ENCODE measurements at places on chromosomes 2 and 18.

DNA sequence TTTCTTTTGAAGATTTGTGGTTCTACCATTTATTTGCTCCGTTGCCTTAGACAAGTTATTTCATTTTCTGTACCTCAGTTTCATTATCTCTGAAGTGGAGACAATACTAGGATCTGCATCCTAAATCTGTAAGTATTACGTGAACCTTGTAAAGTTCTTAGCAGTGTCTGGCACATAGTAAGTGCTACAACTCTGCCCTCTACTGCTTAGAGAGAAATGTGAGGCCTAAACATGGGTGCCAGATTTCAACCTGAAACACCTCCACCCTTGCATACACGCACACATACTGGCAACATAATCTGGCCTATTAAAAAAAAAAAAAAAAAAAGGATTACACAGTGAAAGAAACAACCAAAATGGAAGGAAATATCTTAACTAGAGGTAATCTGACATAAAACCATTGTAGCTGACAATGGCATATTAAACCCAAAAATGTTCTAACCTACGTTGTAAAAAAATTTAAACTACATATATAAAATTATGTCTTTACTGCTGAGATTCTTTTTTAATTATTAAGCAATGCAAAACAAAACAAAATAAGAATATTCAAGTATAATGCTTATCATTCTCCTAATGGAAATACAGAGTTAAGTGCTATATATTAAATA, 132.6 kb downstream of the MAP2 start:
- H3K4me3 ChIP-seq, result no peak overlapping the region
- no peaks in the 10 kb centered on the region for H3K4me1 ChIP-seq
- H3K36me3 ChIP-seq, result no peaks in the 10 kb centered on the region
- no peak overlapping the region for H3K27ac ChIP-seq

- no peaks in the 10 kb centered on the region for H3K4me1 ChIP-seq
- no peak overlapping the region for H3K4me3 ChIP-seq
- no peak for DNase-seq
- H3K27ac ChIP-seq, result no peak overlapping the region
Observed at GRCh38 chr2:39377226-39377939, 59.7 kb downstream of the MAP4K3 start.

DNA sequence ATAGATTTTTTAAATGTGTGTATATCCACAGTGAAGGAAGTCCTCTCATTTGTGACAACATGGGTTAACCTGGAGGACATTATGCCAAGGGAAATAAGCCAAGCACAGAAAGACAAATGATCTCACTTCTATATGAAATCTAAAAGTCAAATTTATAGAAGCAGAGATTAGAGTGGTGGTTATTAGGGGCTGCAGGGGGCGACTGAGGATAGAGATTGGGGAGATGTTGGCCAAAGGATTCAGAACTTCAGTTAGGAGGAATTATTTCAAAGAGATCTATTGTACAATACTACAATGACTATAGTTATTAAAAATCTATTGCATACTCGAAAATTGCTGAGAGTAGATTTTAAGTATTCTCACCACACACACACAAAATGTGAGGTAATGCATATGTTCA, 252.4 kb upstream of the SLC39A10 start:
- no peak for DNase-seq
- H3K36me3 ChIP-seq, result no peaks in the 10 kb centered on the region
- no peak overlapping the region for H3K27ac ChIP-seq
- no peaks in the 10 kb centered on the region for H3K27me3 ChIP-seq

DNA sequence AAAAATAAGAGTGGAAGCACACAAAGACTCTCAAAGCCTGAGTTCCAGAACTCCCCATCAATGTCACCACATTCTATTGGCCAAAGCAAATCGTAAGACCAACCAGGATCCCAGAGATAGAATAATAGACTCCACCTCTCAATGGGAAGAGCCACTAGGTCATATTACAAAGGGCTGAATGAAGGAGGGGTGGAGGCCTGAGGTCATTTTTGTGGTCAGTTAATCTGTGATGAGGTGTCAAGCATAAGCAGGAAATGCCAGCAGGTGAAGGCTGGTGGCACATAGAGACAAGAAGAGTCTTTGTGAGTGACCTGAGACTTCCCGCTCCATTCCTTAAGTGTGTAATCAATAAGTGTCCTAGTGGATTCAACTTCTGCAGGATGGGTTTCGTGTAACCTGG, 144.3 kb downstream of the TFCP2L1 start:
- no peak for DNase-seq
- no peak overlapping the region for H3K27ac ChIP-seq
- H3K4me3 ChIP-seq, result no peak overlapping the region

DNA sequence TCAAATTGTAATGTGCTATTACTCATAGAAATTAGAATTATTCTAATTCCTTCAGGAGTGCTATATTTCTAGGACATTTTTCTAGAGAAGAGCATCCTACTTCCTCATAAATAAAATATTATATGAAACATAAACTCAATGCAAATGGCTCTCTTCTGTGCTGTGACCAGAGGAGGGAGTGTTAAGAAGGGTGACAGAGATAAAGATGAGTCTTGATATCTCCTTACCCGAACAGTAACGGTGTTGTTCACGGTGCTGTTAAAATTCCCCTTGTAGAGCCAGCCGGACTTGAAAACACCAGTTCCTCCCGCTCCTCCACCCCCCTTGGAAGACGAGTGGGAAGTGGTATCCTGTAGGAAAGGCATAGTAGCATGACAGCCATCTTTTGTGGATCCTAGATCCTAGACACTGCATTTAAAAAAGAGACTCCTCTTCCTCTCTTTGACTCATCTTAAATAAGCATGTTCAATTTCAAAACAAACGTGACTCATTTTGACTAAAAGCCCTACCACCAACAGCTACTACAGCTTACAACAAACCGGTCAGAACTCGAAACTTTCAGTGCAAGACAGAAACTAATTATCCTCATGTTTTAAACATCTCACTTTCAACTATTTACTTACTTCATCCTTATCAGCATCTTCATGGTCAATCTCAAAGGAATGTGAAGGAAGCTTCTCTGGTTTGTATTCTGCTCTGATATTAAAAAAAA, 156.3 kb downstream of the DOCK10 start:
- peak overlapping the region; percentile 75 for H3K27ac ChIP-seq
- H3K4me1 ChIP-seq, result peaks cover 72% of the 10 kb centered on the region
- H3K27me3 ChIP-seq, result no peaks in the 10 kb centered on the region
- peak; percentile 77 for DNase-seq
